AG10803 (cell line): ENCODE measurements at places on chromosomes 2 and 18.

DNA sequence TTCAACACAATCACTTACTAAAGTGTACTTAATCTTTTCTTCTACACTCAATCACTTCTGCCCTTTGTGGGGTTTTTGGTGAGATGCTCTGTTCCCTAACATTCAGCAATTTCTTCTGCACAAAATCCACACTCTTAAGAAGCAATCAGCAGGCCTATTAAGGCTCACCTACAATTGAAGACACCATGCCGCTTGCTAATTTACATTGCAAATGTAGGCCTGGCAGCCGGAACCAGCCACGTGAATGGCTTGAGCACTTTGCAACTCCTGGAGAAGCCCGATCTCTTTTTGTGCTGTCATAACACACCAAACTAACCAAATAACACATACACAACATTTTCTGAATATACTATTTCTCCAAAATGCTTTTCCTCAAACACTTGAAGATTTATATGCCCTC, 66.3 kb downstream of the NYAP2 start:
- DNase-seq: no peak

DNA sequence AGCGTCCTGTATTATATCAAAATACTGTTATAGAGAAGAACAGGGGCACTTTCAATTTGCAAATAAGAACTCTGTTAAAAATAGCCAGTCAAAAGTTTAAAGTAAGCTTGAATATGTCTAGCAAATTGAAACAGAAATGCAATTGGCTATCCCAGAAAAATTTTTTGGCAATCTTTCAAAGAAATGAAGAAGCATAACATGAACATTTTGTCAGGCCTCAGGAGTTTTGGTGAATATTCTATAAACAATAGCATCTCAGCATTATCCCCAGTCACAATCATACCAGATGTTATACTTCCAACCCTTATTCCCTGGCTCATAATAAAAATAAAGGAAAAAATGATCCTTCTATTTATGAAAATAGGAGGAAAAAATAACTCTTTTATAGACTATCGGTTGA, 252.4 kb downstream of the GRB14 start:
- DNase-seq: no peak

- no peak for DNase-seq
Observed at GRCh38 chr2:241189856-241190201, 1.4 kb downstream of the ANO7 start.

DNA sequence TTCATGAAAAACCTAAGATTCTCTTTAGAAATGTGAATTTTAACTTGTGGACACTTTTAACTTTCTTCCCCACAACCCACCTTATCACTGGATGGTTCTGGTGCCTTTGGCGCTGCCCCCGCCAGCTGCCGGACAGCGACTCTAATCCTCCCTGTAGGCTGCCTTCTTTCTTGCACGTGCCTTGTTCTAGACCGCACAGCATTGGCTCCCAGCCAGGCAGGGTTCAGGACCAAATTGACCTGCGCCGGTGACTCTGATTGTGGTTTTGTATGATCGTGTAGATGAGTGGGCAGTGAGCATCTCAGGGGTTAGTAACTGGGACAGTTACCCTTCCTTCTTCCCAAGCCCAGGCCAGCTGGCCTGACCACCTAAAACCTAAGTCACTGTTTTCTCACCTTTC, 106.8 kb downstream of the ASAP2 start:
- no peak for DNase-seq

GRCh38 chr2:24761866-24762265, 31.3 kb downstream of the PTRHD1 start:
- DNase-seq: no peak

DNA sequence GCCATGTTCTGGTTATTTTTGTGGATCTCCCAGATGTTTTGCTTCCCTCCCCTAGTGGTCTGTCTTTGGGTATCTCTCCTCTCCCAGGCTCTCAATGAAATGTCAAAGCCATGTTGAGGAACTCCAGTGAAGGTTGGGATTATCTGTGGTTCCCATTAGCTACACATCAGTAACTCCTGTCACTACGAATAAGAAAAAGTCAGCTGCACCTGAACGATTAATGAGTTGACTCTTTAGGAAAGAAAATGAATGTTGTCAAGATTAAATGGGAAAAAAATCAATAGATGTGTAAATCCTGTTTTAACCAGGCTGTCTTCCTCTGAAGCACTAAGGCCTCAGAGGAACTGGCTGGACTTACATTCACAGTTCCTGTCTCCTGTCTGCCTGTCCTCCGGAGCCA, 94.0 kb upstream of the DAPL1 start:
- no peak for DNase-seq

GRCh38 chr2:28158791-28159190, 233.9 kb upstream of the FOSL2 start:
- no peak for DNase-seq

GRCh38 chr2:185979546-185980071, 241.0 kb downstream of the FSIP2 start:
- no peak for DNase-seq

DNA sequence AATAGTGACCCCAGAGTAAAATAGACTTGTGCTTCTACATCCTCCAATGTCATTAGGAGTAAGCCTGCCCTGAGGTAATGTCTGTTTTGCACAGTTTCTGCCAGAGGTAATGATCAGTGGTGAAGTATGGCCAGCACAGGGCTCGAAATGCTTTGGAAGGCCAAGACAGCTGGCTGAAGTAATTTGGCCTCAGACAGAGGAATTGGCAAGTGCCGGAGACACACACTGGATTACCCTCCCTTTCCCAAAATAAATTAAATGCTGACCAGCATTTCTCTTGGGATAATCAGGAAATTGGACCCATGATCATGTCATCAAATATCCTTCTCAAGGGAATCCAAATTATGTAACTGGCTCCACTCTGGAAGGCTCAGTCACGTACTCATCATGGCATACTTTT, 379.0 kb upstream of the CHST9 start:
- no peak for DNase-seq

- peak; percentile 50 for DNase-seq
Observed at GRCh38 chr2:224369028-224369632, 32.8 kb downstream of the FAM124B start.

DNA sequence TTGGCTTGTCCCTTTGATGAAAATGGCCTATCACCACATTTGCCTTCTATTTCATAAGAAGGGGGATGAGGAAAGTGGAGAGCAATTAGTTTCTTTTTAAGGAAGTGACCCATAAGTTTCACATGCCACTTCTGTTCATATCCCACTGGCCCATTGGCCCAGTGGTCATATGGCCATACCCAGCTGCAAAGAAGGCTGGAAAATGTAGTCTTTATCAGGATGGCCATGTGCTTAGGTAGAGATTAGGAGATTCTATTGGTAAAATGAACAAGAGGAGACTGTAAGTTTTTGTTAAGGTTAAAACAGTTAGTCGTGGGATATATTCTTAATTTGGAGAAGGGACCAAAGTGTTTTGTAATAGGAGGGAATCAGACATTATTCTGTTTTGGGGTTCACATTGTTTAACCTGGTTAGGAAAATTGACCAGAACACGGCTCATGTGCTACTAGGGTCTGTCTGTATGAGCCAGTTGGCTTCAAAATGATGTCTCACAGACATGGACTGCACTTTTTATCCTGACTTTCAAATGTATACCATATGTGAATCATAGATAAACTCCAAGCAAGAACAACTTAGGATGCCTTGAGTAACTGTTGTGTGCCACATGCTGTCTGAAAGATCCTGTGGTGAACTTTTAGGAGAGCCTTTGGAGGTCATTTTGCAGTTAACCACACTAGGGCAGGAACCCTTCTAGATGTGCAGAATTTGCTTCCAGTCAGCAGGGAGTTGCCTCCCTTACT, 17.3 kb downstream of the PLCL1 start:
- no peak for DNase-seq

GRCh38 chr2:79850912-79851311, 338.1 kb downstream of the CTNNA2 start:
- no peak for DNase-seq

DNA sequence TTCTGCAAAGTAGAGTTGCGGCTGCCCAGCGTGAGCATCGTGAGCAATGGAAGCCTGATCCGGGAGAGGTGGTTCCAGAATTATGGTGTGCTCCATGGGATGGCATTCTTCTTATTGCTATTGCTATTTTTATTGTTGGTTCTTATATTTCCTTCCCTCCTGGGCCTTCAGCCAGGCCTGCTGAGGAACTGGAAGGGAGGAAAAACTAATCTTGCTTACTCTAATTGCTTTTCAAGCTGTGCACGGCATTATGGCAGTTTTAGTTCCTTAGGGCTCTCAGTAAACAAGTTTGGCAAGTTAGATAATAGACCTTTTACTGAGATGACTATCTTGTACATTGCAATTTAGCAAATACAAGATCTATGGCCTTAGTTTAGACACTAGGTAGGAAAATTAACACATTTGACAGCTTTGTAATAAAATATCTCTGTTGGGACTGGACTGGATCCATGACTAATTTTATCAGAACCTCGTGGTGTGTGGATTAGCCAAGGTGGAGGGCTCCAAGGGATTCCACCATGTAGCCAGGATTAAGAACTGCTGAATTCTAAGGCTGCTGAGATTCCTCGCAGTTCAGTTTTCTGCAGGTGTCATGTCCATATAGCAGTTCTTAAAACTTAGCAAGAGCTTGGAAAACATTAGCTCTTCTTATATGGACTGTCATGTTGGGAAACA, 6.0 kb downstream of the RSAD2 start:
- no peak for DNase-seq

DNA sequence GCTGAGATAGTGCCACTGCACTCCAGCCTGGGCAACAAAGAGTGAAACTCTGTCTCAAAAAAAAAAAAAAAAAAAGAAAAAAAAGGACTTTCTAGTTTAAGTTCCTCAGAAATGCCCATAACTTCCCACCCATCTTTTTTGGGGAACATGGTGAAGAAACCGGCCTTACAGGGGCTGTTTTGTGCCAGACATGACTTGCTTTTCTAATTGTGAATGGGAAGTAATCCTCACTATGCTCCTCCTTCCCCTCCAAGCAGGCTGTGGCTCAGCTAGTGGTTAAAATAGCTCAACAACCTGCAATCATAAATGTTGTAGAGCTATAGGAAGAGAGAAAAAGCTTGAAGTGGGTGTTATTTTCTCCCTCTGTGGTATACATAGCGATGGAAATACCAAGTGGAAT, 34.1 kb upstream of the OLA1 start:
- no peak for DNase-seq

DNA sequence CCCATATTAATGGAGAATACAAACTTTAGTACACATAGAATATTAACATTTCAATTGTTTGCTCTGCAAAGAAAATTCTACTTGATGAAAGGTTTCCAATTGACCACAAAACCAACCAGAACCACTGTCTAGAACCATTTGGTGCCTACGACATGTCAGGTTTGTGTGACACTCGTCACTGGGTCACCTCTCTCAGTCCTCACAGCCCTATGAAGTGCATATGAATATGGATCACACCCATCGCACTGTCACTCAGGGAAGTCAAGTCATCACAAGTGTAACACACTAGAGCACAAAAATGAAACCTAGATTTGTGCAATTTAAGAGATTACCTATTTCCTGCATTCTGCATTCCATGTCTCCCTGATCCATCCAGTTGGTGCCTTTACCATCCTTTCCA, 43.7 kb downstream of the PTPN2 start:
- DNase-seq: no peak

DNA sequence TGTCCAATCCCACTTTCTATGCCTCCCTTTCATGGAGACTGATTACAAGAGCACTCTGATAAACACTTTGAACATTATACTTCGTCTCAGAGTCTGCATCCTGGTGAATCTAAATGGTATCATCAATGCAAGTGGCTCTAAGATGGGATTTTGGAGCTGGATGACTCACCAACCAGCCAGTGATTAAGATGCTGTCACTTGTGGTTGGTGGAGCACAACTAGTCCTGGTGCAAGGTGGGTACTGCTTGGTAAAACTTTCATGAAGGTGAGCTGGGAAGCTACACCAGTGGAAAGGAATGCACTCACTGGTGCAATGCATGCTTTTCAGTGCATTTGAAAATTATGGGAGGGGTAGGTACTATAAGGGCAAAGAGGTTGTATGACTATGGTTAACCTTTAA, 137.7 kb upstream of the TRIB2 start:
- no peak for DNase-seq

DNA sequence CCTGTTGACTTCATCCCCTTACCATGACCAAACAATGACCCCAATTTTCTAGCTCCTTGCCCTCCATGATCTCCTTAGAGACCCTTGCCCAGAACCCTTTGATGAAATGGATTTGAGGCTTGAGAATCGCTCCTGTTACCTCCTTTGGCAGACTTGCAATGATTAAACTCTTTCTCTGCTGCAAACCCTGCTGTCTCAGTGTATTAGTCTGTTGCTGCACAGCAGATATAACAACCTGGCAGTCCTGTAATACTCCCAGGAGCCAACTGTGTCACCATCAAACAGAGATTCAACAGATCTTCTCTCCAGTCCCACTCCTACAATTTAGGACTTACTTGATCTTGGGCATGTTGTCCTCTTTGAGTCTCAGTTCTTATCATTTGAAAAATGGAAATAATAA, 242.9 kb downstream of the HRH4 start:
- DNase-seq: no peak

DNA sequence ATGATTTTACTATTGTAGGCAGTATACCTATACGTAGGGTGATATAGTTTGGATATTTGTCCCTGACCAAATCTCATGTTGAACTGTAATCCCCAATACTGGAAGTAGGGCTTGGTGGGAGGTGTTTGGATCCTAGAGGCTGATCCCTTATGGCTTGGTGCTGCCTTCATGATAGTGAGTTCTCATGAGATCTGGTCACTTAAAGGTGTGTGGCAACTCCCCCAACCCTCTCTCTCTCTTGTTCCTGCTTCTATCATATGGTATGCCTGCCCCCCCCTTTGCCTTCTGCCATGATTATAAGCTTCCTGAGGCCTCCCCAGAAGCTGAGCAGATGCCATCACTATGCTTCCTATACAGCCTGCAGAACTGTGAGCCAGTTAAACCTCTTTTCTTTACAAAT, 1.7 kb upstream of the SERPINB10 start:
- DNase-seq: no peak

GRCh38 chr2:138030459-138030858, 66.2 kb downstream of the HNMT start:
- peak; percentile 39 for DNase-seq

DNA sequence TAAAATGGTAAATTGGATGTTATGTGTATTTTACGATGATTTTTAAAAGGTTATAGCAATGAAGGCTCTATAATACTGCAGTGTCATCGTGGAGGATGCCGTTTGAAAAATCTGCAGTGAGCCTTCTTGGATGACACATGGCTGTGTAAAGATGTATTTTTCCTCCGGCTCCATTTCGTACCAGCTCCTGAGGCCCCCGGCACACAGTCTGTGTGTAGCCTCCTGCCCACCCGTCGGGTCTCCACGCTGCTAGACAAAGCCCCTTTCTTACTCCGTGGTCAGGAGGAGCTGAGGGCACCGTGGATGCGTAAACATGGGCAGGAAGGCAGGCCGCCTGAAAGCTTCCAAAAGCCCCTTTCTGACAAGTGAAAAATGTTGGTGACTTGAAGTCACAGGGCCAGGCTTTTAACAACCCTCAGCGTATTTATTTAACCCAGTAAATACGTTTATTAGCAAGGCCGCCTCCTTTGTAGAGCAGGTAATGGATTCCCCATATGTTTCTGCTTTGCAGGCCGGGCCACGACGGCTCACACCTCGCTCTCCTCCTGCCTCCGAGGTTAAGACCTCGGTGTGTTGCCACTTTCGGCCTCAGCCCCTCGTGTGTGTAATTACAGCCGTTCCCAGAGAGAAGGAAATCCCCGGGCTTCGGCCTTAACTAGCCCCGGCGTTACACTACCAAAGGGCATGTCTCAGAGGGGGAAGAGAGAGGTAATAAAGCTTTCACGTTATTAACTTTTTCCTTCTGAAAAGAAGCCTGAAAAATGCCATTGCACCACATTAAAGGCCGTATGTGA, 72.8 kb downstream of the DDX1 start:
- DNase-seq: no peak
